A549 treated with Mapracorat at 1 μM for 4 hours (cell line): ENCODE measurements at places on chromosomes 2 and 18. TPM values are rescaled to one million over a fixed set of nuclear protein-coding genes. Genes with fewer than 3 reads are reported as not detected.

FIGN gene
- total RNA-seq = 2.0 to 2.4 TPM (median 2.3 TPM) in 5 replicates

PIAS2 gene
- 7.6 to 9.9 TPM (median 7.9 TPM) in 5 replicates for total RNA-seq

M1AP gene
- total RNA-seq = not detected in 5 replicates

DPP10 gene
- not detected in 5 replicates for total RNA-seq

RBKS gene
- total RNA-seq = 6.7 to 9.2 TPM (median 8.3 TPM) in 5 replicates

CAPG gene
- total RNA-seq = 90.1 to 120 TPM (median 107 TPM) in 5 replicates

NPAS2 gene
- total RNA-seq = 69.0 to 96.3 TPM (median 80.5 TPM) in 5 replicates

IL36G gene
- total RNA-seq = not detected in 5 replicates

LONRF2 gene
- 1.7 to 3.0 TPM (median 2.6 TPM) in 5 replicates for total RNA-seq

PTPRN gene
- 1.1 to 1.8 TPM (median 1.3 TPM) in 5 replicates for total RNA-seq

SRD5A2 gene
- 0.03 to 0.04 TPM (median 0.03 TPM) in 3 of 5 replicates, not detected in the others for total RNA-seq

SDC1 gene
- total RNA-seq = 148 to 201 TPM (median 187 TPM) in 5 replicates

AAMP gene
- 120 to 174 TPM (median 126 TPM) in 5 replicates for total RNA-seq

MTCL1 gene
- total RNA-seq = 50.1 to 60.8 TPM (median 57.2 TPM) in 5 replicates

RNF152 gene
- total RNA-seq = 0.01 to 0.20 TPM (median 0.07 TPM) in 5 replicates

TXNDC2 gene
- 0.06 to 0.45 TPM (median 0.19 TPM) in 5 replicates for total RNA-seq

HOXD10 gene
- 4.4 to 6.4 TPM (median 5.4 TPM) in 5 replicates for total RNA-seq

GKN1 gene
- total RNA-seq = 0.30 to 1.00 TPM (median 0.56 TPM) in 5 replicates

PPIL3 gene
- 20.3 to 29.1 TPM (median 23.3 TPM) in 5 replicates for total RNA-seq

C2orf81 gene
- 2.4 to 3.7 TPM (median 2.6 TPM) in 5 replicates for total RNA-seq

RND3 gene
- total RNA-seq = 46.2 to 54.1 TPM (median 52.1 TPM) in 5 replicates

HRH4 gene
- not detected in 5 replicates for total RNA-seq

COL4A3 gene
- 0.54 to 1.6 TPM (median 0.80 TPM) in 5 replicates for total RNA-seq

SULT1C4 gene
- not detected in 5 replicates for total RNA-seq

ALPI gene
- not detected in 5 replicates for total RNA-seq

SP110 gene
- total RNA-seq = 5.1 to 7.0 TPM (median 6.7 TPM) in 5 replicates

TUBB8B gene
- total RNA-seq = 0.18 TPM in 1 of 5 replicates, not detected in the others

STK17B gene
- 6.4 to 7.8 TPM (median 7.4 TPM) in 5 replicates for total RNA-seq

INPP4A gene
- 5.8 to 9.7 TPM (median 9.4 TPM) in 5 replicates for total RNA-seq

ANKRD44 gene
- 1.2 to 3.3 TPM (median 2.7 TPM) in 5 replicates for total RNA-seq

HOXD13 gene
- 0.12 to 0.30 TPM (median 0.22 TPM) in 5 replicates for total RNA-seq

PPP4R3B gene
- 24.9 to 32.8 TPM (median 30.5 TPM) in 5 replicates for total RNA-seq

FSHR gene
- total RNA-seq = not detected in 5 replicates

TEX44 gene
- not detected in 5 replicates for total RNA-seq

VWC2L gene
- not detected in 5 replicates for total RNA-seq

BCL2 gene
- 0.38 to 0.67 TPM (median 0.53 TPM) in 5 replicates for total RNA-seq

VIL1 gene
- 0.13 to 0.51 TPM (median 0.21 TPM) in 5 replicates for total RNA-seq

MC5R gene
- total RNA-seq = not detected in 5 replicates

SERPINB12 gene
- not detected in 5 replicates for total RNA-seq

SLC5A7 gene
- total RNA-seq = not detected in 5 replicates

GRB14 gene
- total RNA-seq = 3.9 to 6.1 TPM (median 5.2 TPM) in 5 replicates

RGPD3 gene
- 0.14 to 0.26 TPM (median 0.16 TPM) in 5 replicates for total RNA-seq

TMEM178A gene
- total RNA-seq = 0.12 to 0.27 TPM (median 0.18 TPM) in 4 of 5 replicates, not detected in the other

SLC9A4 gene
- not detected in 5 replicates for total RNA-seq

DLGAP1 gene
- total RNA-seq = 0.03 TPM in 1 of 5 replicates, not detected in the others

GPR35 gene
- total RNA-seq = 0.50 to 1.1 TPM (median 0.67 TPM) in 5 replicates

FHOD3 gene
- 2.2 to 2.8 TPM (median 2.4 TPM) in 5 replicates for total RNA-seq

ICOS gene
- not detected in 5 replicates for total RNA-seq

CREG2 gene
- total RNA-seq = 6.8 to 13.4 TPM (median 11.9 TPM) in 5 replicates

ANKRD39 gene
- total RNA-seq = 19.7 to 22.5 TPM (median 21.5 TPM) in 5 replicates

ELOA2 gene
- not detected in 5 replicates for total RNA-seq

LRP2 gene
- 0.03 to 0.06 TPM in 2 of 5 replicates, not detected in the others for total RNA-seq

C2orf80 gene
- not detected in 5 replicates for total RNA-seq

GATA6 gene
- 1.1 to 2.0 TPM (median 1.6 TPM) in 5 replicates for total RNA-seq

DSC3 gene
- total RNA-seq = 0.99 to 1.6 TPM (median 1.3 TPM) in 5 replicates

SESTD1 gene
- 16.3 to 31.7 TPM (median 23.1 TPM) in 5 replicates for total RNA-seq

MLPH gene
- 250 to 327 TPM (median 305 TPM) in 5 replicates for total RNA-seq
